ENCODE measurements at places on chromosomes 6 and 20.
A peak's percentile ranks its signal among the peaks of the same experiment; 100 is the strongest.

GRCh38 chr6:110886555-110887167 is 12.1 kb downstream of the AMD1 start:
- no peak for DNase-seq

- no peak for DNase-seq
These were observed 397.4 kb downstream of the C6orf118 start for GRCh38 chr6:164911873-164912580.

DNA sequence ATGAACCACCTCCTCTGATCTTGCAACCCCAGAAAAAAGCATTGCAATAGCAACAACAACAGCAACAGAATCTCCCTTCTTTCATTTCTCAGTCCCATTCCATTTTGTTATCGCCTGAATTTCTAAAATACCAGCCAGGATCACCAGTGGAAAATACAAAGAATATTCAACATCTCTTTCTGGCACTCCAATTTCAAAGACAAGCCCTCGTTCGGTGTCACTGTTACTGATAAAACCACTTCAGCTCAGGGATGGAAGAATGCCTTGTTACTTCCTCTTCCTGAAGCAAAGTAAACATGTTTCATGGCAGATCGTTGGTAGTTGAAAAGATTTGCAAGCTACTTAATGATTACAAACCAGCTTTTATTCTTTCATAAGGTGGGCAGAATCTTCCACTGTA is 94.0 kb upstream of the SPTLC3 start:
- no peak for DNase-seq

DNA sequence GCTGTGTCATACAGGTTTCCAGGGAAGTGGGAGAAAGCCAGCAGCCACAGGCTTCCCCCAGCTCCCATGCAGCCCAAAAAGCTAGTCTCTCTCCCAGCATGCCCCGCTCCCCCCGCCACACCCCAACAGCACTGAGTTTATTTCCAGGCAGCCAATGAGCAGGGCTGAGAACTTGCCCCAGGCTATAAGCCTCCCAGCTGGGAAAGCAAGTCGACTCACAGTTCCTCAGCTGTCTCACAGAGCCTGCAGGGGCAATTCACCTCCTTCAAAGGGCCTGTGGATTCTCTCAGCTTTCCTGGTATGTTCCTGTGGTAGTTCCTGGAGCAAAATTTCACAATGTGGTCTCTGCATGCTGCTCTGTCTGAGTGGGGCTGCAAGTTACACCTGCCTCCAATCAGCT is 34.2 kb downstream of the PAX1 start:
- DNase-seq = no peak

DNA sequence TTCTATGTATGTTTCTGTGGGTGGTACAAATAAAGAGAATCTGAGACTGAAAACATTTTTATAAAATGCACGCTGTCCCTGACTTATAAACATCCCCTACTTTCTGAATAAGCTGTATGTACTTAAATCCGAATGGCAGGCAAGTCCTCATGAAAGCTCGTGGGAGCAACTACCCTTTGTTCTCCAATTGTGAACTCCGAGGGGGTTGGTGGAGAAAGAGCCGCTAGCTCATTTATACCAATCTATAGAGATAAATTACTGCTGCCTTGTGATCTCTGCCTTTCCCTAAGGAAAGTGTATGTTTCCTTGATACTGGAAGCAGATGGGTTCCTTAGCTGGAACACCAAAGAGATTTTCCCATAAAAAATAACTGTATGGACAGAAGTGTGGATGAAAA is 84.5 kb downstream of the GJA10 start:
- no peak for DNase-seq

- no peak for DNase-seq
These were observed 173.4 kb downstream of the PLCB1 start for GRCh38 chr20:8305449-8305978.

- no peak for DNase-seq
These were observed 13.2 kb downstream of the FAM229B start for GRCh38 chr6:112100561-112100960.

- peak; percentile 44 for DNase-seq
These were observed 35.6 kb downstream of the SUN5 start for GRCh38 chr20:32968478-32969241.

DNA sequence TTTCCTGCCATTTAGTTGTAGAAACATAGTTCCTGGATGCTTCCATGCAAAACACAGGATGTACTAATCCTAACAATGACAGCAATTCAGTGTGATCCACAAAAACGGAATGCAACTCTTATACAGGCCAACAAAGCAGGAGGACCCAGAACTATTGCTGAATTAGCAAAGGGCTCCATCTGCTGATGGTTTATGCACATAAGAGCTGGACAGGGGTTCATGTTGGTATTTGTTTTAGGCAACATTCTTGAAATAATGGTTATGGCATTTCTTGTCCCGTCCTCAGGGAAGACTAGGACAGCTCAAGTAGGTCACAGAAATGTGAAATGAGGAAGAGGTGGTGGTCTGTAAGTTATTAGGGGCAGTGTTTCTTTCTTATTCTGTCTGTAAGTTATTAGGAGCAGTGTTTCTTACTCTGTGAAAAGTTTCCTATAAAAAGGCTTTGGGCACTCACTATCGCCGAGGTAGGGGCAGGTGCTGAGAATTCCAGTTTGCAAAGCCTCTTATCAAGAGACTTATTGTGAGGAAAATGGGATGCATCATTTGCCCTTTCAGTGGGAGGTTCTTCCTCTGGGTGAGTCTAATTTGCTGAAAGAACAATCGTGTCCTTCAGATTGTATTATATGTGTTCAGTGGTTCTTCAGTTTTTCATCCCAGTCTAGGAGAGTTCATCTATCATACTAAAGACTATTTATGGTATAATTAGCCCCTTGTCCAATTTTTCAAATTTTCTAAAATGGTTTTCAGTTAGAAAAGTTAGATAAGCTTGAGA is 171.1 kb downstream of the MCHR2 start:
- DNase-seq = no peak

DNA sequence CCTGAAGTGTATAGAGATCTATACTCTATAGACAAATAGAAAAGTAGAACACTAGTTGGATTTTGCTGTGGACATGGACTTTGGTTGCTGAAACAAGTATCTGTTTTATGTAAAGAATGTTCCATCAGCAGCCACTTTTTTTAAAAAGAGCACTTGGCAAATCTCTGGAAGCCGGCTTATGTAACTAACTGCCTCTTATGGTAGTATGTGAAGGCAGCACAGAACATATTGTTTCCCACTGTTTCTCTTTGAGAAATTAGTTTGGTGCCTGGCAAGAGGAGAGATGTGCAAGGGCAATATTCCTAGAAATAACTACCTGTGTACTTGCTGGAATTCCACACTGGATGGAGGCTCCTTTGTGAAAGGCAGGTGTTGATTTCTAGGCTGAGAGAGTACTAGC is 242.3 kb upstream of the PREP start:
- DNase-seq = no peak

GRCh38 chr6:158092806-158093205 is 75.3 kb downstream of the SERAC1 start:
- DNase-seq = no peak

GRCh38 chr20:1857466-1857865 is 37.7 kb upstream of the SIRPA start:
- DNase-seq = no peak

DNA sequence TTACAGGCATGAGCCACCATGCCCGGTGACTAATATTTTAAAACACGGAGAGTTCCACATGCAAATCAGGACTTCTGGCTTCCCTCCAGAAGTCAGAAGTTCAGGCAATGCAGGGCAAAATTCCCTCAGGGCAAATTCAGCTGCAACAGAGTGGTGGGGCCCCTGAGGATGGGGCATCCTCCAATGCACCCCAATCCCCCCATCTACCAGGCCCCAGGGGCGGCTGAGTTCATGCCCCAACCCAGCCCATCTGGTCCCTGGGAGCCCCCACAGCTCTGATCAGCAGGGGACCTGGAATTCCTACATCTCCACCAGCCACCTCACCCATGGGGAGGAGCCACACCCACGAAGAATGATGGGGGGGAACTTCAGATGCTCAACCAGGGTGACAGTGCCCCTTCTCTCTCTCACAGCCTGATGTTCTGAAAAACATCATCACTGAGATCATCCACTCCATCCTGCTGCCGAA is 22.6 kb downstream of the BPIFB1 start:
- DNase-seq = no peak

DNA sequence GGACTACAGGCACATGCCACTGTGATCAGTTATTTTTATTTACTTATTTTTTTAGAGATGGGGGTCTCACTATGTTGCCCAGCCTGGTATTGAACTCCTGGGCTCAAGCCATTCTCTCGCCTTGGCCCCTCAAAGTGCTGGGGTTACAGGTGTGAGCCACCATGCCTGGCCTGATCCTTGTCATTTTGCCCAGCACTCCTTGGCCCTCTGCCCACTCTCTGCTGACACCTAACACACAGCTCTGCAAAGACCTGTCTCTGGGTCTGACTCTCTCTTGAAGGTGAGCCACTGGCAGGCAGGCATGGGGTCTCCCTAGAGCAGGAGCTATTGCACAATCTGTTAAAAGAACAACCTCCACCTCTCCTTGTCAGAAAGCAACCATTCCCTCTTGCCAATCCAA is 155.6 kb downstream of the ZFP64 start:
- no peak for DNase-seq

DNA sequence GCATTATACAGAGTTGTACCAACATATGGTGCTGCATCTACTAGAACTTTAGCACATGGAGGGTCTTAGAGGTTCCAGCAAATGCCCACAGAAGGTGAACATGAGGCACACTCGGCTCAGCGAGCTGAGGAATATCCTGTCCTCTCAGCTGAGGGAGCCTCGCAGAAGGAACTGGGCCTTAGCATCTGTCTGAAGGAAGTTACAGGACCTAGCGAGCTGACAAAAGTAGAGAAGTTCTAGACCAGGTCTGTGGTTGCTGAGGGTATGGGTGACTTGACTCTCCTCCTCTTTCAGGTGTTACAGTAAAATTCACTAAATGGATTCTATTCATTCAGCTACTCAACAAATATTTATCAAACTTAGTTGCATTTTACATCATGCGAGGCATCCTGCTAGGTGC is 157.2 kb downstream of the ZDHHC14 start:
- DNase-seq = no peak

GRCh38 chr6:2773449-2773848 is 8.3 kb downstream of the WRNIP1 start:
- DNase-seq = no peak

DNA sequence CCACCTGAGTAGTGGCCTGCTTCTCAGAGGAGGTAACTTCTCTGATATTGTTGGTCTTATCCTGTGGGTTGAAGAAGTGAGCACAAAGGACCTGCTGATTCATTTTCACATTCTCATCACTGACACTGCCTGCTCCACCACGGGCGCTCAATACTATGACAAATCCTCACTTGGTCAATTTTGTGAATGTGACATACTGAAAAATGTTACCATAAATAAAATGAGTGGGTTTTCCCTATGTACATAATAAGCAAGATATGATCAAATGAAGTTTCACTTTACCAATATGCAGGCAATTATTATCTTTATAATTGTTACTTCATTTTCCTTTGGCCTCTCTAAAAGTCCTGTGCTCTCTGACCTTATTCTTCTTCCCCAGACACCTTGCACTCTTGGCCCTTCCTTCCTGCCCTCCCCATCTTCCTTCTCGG is 71.5 kb upstream of the RIPOR2 start:
- DNase-seq = no peak

DNA sequence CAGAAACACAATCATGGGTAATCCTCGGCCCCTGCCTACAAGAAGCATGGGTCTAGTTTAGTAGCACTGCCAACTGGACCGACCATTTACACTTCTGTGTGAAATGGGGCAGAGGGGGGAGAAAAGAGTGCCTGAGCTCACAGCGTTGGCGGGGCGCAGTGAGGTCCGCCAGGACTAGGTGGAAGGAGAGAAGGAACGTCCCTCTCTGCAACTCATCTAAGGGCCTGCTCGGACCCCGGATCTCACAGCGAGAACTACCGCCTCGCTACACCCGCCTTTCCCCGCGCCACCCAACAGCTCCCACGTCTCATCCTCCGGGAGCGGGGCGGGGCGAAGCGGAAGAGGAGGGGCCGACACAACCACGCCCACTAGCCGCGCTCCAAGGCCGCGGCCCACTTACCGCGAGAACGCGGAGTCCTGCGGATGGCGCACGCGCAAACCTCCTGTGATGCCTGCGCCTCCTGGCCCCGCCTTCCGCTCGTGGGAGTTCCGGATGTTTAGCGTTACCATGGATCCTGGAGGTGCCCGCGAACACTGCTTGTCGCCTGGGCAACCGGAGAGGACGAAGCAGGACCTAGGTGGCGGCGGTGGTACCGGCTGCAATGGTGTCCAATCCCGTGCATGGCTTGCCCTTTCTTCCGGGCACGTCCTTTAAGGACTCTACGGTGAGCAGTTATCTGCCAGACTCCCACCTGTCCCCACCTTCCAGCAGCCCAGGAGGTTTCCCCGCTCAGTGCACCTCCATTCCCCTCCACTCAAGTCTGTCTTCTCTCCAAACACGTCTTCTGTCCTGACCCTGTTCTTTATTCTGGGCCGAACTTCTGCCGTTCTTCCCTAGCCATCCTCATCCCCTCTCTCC is at the start of gene EFHC1:
Gene EFHC1, plus strand, starts transcription at position 534 of the 859 bp plus-strand sequence. Its CDS starts 69 bp downstream, at position 603.
- peak; percentile 99 for DNase-seq

- no peak for DNase-seq
These were observed 324.9 kb upstream of the CITED2 start for GRCh38 chr6:139699335-139699734.

- no peak for DNase-seq
These were observed 22.2 kb upstream of the SCRT2 start for GRCh38 chr20:697826-698225.

DNA sequence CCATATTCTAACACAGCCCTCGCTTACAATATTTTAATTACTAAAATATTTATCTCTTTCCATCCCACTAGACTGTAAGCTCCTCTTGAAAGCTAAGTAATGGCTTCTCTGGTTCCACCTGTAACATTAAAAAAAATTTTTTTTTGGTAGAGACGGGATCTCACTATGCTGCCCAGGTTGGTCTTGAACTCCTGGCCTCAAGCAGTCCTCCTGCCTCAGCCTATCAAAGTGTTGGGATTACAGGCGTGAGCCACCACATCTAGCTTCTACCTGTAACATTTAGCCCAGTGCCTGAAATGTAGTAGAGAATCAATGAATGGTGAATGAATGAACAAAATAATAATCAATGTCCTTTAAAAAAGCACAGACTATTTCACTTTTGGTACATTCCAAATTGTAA is 28.8 kb downstream of the DEK start:
- no peak for DNase-seq

GRCh38 chr6:39453241-39453640 is 130.7 kb upstream of the KCNK16 start:
- DNase-seq = no peak

- no peak for DNase-seq
These were observed 65.6 kb upstream of the KIF13A start for GRCh38 chr6:18053078-18053477.

GRCh38 chr6:3527651-3527977 is 70.8 kb upstream of the SLC22A23 start:
- DNase-seq = no peak

GRCh38 chr6:19690325-19691075 is 146.7 kb upstream of the ID4 start:
- DNase-seq = no peak

GRCh38 chr6:164825386-164825785 is 484.0 kb downstream of the C6orf118 start:
- no peak for DNase-seq

- peak; percentile 92 for DNase-seq
These were observed 448 bp upstream of the RIN2 start for GRCh38 chr20:19757487-19758132.

GRCh38 chr6:15213838-15214400 is 31.9 kb upstream of the JARID2 start:
- no peak for DNase-seq
